ENCODE measurements at places on chromosomes 7 and 10.

DNA sequence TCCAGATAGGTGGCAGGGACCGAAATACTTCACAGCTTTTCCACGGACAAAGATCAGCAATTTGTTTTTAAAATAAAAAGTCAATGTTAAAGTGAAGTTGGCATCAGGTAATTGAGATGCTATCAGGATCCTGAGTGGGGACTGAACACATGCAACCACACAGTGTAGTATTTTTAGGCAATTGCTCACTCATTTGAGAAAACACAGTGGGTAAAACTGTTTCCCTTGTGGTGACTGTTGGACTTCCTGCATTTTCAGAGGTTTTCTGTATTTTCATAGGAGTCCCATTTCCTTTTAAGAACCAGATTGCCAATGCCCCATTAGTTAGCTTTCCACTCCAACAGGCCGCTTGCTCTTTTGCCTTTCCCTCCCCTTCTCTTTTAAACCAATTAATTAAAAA is 159.5 kb upstream of the ZNF32 start:
- no peak for DNase-seq

DNA sequence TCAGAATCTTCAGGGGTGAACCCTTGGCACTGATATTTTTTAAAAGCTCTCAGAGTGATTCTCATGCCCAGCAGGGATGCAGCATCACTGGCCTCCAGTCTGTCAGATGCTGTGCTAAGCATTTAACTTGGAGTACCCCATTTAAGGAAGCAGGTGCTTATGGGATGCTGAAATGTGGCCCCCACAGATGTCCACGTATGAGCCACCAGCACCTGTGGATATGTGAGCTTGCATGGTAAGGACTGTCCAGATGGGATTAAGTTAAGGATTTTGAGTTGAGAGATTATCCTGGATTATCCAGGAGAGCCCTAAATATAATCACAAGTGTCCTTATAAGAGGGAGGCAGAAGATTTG is 17.7 kb downstream of the CHST3 start:
- no peak for DNase-seq

GRCh38 chr7:10022957-10023356 is 950.7 kb upstream of the PHF14 start:
- no peak for DNase-seq

DNA sequence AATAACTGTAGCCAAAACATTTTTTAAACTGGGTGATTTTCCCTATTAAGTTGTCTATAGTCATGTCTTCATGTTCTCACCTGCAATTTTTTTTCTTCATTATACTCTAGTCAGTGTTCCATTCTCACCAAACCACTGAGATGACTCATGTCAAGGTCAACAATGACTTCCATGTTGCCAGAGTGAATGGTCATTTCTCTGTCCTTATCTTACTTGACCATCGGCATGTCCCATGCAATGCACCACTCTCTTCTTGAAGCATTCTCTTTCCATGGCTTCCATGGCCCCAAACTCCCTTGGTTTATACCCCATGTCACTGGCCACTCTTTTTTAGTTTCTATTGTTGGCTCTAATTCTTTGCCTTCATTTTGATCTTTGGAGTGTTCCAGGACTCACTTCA is 173.9 kb downstream of the PPP1R17 start:
- DNase-seq = no peak

All from right hindlimb (tissue), 1 donor.